ENCODE measurements at places on chromosomes 3 and 15.
A peak's percentile ranks its signal among the peaks of the same experiment; 100 is the strongest.

DNA sequence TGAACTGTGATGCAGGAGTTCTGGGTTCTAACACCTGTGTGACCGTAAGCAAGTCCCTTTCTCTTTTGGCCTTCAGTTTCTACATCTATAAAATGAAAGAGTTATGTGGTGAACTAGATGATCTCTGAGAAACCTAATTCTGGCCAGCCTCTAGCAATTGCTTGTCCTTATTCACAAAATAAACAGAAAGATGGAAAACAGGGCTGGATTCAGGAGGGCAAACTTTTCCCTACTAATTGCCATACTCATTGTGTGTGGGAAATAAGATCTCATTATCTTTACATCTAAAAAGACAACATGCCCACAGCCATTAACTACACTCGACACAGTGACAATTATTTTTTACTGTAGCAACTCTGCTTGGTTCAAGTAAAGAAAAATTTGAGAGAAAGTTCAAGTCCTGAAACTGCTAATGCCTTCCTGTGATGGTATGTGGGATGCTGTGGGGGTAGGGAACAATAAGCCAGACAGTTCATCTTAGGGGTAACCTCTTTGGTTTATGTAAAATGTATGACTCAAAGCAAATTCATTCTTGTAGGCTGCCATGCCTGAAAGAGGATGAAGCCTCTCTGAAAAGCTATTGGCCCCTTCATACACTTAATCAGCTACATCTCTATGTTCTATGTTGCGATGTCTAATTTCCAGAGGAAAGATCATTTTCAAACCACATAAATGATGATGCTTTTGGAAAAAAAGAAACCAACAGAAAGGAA is 177.6 kb upstream of the BCL6 start:
- DNase-seq: peak; percentile 64

GRCh38 chr3:31927811-31928210 is 53.3 kb downstream of the OSBPL10 start:
- no peak for DNase-seq

DNA sequence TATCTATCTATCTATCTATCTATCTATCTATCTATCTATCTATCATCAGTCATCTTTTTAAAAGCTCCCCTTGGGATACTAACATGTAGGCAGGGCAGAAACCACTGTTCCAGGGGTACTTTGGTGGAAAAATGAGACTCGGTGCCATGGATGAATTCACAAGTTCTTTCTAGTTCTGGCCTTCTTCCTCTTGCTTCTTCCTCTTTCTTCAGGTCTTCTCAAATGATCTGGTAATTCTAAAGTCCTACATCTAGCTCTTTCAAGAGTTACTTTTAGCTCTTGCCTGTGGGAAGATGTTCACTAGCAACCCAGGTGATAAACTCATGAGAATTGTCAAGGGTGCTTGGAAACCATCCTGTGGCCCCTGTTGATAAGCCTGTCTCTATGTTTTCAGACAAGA is 168.5 kb upstream of the TBC1D5 start:
- DNase-seq: no peak

DNA sequence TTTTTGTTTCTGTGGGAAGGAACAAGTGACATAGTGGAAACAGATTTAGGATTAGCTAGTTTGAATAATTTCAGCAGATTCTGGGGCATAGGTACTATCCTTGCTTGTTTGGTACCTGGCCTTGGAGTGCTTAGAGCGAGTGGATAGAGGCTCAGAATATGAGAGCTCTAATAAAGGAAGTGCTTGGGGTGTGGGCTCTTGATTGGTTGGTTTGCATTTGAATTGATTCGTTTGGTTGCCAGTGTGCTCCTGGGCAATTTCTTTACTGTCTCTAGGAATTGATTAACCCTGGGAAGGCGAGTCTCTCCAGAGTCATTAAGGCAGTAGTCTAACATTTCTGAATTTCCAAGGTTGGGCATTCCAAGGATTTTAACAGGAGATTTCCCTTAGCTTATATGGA is 98.0 kb downstream of the DTWD1 start:
- DNase-seq: peak; percentile 14

- no peak for DNase-seq
Observed at GRCh38 chr3:44999782-45000181, 23.7 kb downstream of the EXOSC7 start.

DNA sequence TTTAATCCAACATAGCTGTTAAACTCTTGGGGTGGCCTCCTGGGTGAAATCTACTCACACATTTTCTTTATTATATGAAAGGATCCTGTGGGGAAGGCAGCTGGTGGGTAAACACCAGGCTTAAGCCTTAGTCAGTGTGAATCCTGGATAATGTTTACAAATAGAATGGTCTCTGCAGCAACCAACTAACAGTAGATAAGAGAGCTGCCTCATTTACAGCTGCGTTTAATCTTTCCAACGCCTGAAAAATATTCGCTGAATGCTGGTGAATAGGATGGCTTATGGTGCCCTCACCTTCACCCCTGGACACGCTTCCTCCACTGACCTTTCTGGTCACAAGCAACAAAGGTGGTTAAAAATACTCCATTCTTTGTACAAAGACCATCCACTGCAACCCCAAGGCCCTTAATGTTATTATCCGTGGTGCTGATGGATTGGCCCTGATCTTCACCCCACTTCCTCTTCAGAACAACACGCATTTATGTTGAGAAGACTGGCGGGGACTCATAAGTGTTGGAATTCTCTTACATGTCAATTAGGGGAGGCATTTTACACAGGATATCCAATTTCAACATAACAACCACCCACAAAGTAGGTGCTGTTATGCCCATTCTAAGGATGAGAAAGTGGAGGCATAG is 120.0 kb upstream of the FRMD4B start:
- DNase-seq: no peak

DNA sequence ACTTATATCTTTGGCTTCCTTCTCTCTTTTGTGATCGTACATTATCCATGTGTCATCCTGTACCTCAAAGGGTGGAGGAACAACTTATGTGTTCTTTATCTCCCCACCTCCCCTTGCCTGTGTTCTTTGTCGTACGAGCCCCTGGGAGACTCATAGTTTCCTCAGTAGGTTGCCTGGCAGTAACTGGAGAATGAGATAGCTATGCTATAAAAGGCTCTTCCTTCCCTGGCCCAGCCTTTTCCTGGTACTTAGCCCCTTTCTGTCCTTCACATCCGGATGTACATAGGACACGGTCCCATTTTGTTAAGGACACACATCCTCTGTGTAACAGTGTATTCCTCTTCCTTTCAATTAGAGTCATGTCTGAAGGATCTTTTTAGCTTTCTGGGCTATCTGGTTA is 32.1 kb downstream of the PLCL2 start:
- DNase-seq: no peak

DNA sequence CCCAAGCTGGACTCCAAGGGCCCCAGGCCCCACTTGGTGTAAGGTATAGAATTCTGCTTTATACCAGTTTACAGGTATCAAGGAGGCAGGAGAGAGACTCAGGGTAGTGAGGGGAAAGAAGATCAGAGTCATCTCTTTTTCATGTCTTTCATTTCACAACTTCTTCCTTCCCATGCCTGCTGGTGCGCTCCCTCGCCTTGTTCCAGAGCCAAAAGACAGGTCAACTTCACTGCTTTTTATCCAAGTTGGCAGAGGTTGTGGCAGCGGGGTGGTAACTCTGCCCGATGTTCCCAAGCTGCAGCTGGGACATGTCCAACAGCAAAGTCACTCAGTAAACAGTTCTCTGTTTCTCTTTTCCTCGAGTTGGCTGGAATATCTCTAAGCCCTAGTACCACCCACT is 86.3 kb upstream of the TCF12 start:
- no peak for DNase-seq

DNA sequence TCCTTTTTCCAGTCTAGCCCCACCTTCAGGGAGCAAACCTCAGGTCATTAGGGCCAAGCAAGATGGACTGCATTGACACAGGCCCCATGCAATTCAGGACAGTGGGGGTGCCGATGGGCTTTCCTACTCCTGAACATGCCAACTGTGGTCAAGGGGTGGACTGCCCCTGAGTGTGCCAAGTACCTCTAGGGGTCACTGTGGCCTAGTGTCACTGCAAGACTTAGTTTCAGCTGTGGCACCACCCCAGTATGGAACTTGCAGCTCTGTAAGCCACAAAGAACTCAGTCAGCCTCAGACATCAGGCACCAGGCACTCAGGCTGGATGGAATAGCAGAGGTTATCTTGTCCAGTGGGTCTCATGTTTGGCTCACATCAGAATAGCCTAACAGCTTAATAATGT is 32.3 kb downstream of the EXOG start:
- DNase-seq: peak; percentile 25

DNA sequence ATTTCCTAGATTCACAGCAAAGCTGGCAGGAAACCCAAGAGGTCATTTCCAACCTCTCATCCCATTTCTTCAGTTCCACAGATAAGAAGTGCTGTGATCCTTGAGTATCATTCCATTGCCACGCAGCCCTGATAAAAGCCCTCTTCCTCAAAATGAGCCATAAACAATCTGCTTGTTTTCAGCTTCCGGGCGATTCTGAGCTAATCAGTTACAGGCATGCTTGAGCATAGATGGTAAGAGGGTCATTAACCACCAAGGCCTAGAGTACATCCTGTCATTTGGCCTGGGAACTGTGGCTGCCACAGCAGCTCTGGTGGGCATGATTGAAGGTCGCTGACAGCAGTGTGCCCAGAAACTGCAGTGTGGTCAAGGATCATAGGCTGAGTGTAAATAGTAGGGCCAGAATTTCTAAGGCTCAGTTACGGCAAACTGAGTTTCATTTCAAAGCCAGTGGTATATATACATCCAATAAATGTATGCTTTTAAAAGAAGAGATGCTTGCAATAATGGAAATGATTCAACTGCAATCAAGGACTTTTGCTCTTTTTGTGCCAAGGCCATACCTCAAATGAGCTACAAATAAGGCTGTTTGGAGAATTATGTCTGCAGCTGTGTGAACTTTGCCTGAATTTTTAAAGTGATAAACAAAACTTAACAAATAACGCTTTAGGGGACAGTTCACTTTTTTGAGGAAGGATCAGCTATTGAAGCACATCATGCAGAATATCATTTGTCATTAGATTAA is 47.3 kb downstream of the P3H2 start:
- DNase-seq: no peak

GRCh38 chr3:97970956-97971620 is 1.1 kb downstream of the RIOX2 start:
- no peak for DNase-seq

GRCh38 chr3:38116471-38117162 is 20.3 kb downstream of the ACAA1 start:
- DNase-seq: peak; percentile 69

GRCh38 chr3:15820911-15821310 is 23.1 kb upstream of the ANKRD28 start:
- DNase-seq: no peak

- no peak for DNase-seq
Observed at GRCh38 chr3:2870724-2871333, 239.3 kb downstream of the IL5RA start.

- DNase-seq: no peak
Observed at GRCh38 chr15:46034755-46035154, 399.9 kb downstream of the SQOR start.

GRCh38 chr15:47750740-47751262 is 33.5 kb downstream of the SEMA6D start:
- no peak for DNase-seq

DNA sequence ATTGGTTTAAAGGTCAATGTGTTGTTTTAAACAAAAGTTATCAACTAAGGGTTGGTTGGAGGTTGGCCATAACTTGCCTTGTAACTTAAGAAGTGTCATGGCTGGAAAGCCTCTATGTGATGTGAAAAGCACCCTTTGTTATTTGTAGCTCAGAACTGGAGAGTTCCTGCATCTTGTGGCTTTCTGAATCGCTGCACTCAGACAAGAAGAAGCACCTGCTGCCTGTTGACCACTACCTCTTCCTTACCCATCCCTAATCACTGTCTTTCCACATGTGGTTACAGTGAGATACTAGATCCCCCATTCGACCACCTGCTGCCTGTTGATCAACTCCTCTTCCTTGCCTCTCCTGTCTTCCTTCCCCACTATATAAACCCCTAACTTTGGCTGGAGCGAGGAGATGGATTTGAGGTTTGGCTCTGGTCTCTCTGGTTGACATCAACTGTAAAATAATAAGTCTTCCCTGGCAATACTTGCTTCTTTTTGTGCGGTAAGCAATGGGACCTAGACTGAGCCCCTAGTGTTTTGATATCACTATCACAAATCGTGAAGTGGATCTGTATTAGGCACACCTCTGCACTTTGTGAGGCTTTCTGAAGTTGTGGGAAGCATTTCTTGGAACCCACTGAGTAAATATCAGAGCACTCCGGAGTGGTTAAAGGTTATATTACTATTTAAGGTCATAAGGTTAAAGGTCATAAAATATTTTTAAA is 13.8 kb downstream of the RPL39L start:
- no peak for DNase-seq

DNA sequence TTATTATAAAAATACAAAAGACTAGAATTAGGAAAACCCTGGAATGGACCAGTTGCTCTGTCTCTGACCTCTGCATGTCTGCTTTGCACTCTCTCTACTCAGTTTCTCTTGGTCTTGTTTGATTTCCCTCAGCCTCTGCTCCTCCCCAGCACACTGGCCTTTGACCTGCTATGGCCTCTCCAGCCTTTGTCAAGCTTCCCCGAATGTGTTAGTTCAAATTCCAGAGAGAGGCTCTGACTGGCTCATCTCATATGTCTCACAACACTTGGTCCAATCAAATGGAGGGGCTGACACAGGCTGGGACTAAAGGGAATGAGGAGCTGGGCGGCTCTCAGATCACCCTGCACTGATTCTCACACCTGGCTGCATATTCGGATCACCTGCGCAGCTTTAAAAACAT is 52.4 kb upstream of the CMTM8 start:
- DNase-seq: no peak

Measured in osteoblast (primary cell).